Right ventricle myocardium inferior (tissue), 1 donor: ENCODE measurements at places on chromosomes 2 and 18. TPM values are rescaled to one million over a fixed set of nuclear protein-coding genes. Genes with fewer than 3 reads are reported as not detected.

GRCh38 chr2:204453730-204454167, 91.5 kb upstream of the PARD3B start:
- DNase-seq: peak; percentile 66

- no peak for DNase-seq
These were observed 134.5 kb upstream of the CAB39 start for GRCh38 chr2:230578106-230578505.

DNA sequence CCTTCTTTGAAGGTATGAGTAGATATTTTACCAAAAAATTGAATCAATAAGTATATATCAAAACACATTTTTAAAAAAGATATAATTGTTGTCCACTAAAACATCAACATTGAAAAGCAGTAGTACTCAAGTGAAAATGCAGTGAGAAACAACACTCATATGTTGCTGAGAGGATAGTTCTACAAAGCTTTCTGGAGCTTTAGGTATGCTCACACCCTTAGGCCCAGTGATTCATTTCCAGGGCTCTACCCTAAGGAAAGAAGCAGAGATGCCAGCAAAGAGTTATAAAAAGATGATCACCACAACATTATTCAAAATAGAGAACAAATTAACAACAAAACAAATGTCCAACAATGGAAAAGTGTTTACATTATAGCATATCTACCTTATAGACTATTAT, 197.3 kb upstream of the CCDC150 start:
- DNase-seq: no peak

GRCh38 chr2:55014962-55015939, 35.0 kb downstream of the RTN4 start:
- DNase-seq: no peak

DRC1 gene
- 0.30 TPM for total RNA-seq

DNA sequence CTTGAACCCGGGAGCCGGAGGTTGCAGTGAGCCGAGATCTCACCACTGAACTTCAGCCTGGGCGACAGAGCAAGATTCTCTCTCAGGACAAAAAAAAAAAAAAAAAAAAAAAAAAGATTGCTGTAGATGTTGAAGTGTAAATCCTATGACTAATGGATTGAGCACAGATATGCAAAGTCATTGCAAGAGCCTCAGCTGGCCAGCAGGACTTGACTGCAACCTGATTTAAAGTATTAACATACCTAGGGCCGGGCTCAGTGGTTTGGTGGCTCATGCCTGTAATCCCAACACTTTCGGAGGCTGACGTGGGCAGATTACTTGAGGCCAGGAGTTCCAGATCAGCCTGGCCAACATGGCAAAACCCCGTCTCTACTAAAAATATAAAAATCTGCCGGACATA, 103.4 kb upstream of the MSH2 start:
- DNase-seq: no peak

CDK15 gene
- 0.35 TPM for total RNA-seq

DNA sequence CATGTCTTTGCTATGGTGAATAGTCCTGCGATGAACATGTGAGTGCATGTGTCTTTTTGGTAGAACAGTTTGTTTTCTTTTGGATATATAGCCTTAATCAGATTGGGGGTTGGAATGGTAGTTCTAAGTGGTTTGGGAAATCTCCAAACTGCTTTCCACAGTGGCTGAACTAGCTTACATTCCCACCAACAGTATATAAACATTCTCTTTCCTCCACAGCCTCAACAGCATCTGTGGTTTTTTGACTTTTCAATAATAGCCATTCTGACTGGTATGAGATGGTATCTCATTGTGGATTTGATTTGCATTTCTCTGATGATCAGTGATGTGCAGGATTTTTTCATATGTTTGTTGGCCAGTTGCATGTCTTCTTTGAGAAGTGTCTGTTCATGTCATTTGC, 112.2 kb upstream of the SESTD1 start:
- no peak for DNase-seq

GRCh38 chr2:211846714-211847113, 691.9 kb downstream of the ERBB4 start:
- no peak for DNase-seq

DNA sequence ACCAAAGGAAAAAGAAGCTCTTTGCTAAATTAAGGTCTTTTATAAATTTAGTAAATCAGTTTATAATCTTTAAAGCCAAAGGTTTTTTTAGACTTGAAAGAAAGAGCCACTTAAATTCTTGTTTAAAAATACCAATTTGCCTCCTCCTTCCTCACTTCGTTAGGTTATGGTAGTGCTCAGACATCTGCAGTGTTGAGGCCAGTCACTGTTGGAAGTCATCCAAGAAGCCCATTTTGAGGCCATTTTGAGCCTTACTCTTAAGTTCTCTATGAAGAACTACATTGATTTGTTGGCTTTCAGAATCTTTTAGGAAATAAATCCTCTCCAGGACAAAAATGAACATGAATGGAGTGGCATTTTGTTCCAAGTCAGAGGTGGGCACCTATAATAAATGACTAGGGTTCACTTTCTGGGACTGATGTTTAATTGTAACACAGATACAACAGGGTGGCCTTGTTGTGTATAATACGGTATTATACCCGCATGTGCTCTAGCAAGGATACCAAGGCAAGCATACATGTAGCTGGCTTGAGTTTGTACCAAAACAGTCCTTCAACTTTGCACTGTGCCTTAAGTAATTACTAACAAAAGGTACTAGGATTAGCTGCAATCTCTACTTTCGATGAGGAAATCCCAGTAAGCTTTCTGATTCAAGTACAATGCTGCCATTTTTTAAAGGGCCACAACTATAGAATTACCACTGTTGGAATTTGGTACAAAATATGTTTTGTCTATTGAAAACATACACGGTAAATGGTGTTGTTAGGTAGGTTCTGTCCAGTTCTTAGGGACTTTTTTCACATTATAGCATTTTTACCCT, 22.8 kb downstream of the SLC66A3 start:
- DNase-seq: no peak

AQP12B gene
- not detected for total RNA-seq

HOXD9 gene
- not detected for total RNA-seq

OR6B2 gene
- not detected for total RNA-seq

DNA sequence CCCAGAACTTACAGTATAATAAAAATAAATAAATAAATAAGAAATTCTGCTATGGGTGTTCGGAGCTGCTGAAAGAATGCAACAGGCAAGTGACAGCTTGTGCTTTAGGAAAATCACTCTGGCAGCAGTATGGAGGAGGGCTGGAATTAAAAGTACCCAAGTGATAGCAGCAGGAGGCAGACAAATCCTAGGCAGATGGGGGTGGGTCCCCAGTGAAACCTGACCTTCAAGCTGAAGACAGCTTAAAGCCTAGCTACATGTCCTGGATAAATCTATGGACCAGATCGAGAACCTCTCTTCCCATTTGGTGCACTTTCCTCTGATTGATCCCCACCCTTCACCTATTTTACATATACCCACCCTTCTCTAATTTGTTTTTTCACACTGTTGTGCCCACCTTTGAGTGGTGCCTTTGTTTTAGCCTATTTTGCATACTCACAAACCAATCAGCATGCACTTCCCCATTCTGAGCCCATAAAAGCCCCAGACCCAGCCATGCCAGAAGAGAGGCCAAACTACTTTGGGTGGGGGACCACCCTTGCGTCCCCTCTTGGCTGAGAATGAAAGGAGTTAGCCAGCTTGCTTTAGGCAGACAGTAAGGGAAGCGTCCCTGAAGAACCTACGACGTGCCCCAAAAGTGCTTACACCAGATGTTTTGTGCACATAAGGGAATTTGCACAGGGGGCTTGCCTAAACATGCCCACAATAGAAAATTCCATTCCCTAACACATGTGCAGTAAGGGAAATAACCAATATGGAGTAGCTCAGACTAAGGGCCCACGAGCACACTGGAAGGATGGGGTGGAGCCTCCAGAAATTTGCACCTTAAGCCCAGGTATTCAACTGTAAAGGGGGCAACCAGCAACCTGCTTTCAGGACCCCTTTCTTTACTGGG, 3.0 kb downstream of the METTL8 start:
- no peak for DNase-seq

DNA sequence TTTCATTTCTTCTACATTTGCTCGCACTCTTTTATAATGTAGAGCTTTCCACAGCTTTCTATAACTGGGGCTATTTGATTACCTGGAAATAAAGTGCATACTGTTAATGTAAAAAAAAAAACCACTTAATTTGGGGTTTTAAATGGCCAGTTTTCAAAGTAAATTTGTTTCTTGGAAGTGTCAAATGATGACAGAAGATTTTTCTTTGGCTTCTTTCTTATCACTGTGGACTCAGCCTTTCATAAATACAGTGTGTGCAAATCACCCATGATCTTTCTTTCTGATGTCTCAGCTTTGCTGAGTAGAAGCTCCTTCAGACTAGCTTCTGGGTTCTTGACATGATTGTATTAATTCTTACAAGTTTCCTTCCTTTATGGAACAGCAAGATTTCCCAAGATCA, 525.6 kb downstream of the PARD3B start:
- no peak for DNase-seq

- no peak for DNase-seq
These were observed 65.5 kb downstream of the COMMD1 start for GRCh38 chr2:61970807-61971556.

DNA sequence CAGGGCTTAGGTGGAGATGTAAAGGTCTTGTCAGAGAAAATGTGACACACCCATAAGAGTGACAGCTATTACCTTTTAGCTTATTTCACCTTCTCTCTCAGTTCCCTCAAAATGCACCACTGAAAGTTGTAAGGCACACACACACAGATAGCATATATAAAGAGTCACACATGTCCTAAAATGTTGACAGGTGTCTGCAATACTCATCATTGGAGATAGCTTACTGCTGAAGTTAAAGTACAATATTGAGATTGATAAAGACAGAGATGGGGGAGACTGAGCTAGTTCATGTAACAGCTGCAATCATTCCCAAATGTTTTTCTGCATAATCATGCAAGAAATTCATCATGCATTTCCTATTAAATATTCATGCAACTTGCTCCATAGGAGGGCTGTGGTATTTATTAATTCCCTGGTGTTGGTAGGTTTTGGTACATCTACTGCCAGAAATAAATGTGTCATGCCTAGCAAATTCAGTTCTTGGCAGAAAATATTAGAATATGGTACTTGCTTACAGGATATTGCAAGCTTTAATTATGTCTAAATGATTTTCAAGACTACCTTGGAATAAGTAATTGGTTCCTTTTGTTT, 118.8 kb upstream of the RBMS1 start:
- no peak for DNase-seq

DNA sequence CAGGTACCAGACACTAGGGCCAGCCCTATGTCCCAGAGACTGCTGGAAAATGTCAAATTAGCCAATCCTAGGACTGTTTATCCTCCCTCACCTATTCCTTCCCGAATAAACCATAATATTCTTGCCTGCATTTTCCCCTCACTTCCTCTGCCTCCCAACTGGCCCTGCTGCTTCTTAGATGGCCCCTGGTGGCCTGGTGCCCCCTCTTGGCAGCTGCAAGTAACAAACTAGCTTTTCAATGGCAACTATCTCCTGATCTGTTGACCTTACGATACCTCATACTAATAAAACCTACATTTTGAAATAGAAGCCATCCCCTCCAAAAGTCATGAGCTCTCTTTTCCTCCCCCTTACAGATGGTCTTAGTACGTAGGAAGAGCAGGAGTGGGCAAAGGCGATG, 132.0 kb downstream of the ALPK2 start:
- DNase-seq: no peak

DNA sequence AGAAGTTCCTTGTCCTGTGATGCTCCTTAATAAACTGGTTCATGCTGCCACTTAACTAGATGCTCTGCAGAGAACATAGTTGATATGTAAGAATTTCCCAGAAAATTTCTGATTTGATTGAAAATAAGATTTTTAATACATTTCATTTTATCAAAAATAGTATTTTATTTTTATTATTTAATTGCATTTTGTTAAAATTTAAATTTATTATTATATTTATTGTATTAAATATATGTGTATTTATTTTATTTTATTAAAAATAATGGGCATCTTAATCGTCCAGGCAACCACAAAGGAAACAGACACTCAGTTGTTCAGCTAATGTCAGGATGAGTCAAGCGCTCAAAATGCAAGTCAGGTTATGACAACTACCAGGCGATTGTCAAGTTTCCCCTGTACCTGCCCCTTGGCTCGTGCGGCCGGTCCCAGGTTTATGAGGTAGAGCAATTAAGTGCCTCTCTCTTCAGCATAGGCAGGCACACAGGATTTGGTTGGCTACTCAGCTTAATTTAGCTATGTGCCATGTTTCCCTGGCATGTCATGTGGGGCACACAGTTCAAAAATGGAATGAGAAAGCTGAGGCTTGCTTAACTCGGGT, 361.2 kb downstream of the RND3 start:
- no peak for DNase-seq

DNA sequence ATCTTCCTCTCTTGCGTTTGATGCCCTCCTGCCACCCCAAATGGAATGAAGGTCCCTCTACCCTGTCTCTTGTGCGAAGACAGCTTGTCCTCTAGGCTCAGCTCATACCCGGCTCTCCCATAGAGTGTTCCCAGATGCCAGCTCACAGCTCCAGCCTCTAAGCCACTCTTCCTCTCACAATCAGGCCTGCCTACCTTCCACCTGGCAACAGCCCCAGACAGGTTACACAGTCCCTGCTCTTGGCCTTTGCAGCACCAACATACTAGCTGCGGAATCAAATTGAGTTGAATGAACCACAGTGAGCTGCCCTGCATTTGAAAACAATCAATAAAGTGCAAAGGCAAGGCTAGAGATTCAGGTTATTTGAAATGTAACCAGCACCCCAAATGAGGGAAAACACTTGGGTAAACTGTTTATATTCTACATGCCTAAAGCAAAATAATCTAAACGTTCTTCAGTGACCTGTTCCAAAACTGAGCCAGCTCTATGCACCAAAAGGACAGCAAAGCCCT, 105.1 kb downstream of the COL4A4 start:
- no peak for DNase-seq

- no peak for DNase-seq
These were observed 99.5 kb downstream of the MAPK4 start for GRCh38 chr18:50659091-50660003.

- DNase-seq: no peak
These were observed 518.8 kb downstream of the LRP1B start for GRCh38 chr2:141611981-141612380.

DNA sequence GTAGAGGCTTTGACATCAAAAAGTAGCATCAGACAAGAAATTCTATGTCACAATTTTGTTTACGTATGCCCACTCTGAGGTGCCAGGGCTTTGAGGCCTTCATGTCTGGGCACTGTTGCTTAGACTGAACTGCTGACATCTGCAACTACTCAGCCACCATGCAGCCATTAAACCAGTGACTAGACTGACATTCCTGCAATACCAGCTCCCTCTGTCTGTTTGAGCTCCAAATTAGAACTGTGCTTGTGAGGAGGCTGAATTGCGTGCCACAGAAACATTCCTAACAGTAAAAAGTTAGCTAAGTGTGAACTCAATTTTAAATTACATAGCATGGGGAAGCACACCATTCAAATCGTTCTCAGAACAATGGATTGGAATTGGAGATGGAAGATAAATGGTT, 163.2 kb downstream of the INSIG2 start:
- no peak for DNase-seq

DNA sequence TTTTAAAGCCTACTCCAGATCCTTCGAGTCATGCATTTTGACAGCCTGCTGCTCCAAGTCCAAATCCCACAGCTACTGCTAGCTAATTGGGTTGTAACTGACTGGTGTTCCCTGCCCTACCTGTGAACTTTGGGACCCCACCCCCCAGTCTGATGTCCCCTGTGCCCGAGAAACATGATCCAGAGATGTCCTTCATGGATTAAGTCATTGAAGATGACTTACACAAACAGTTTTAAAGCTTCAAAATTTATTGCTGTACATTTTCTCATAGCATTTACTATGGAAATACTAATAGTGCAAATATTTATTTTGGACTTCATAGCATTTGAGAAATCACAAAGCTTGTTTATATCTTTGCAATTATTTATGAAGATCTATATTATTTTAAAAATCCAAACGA, 73.1 kb downstream of the MBD2 start:
- no peak for DNase-seq

- DNase-seq: no peak
These were observed 31.0 kb downstream of the KCNK3 start for GRCh38 chr2:26723475-26723874.
